NK-92 treated with Interleukin-12 subunit alpha and Interleukin-12 subunit beta, amount 100 ng/mL, for 24 hours (cell line): ENCODE measurements at places on chromosomes 2 and 18.

DNA sequence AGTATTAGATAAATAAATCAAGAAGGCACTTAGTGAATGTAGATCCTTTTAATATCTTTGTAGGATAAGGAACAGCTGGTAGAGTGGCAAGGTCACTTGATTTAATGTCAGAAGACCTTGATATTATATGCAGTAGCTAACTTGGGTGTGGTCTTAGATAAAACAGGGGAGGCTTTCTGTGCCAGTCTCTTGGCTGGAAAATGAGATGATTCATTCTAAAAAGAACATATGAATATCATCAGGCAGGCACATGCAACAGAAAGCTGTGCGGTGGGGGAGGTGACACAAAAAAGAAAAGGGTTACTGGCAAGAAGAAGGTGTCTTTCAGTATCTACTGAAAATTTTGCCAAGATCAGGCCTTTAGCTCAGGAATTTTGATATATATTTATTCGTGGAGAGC lies 931.7 kb upstream of the CELF4 start:
- no peak for DNase-seq

DNA sequence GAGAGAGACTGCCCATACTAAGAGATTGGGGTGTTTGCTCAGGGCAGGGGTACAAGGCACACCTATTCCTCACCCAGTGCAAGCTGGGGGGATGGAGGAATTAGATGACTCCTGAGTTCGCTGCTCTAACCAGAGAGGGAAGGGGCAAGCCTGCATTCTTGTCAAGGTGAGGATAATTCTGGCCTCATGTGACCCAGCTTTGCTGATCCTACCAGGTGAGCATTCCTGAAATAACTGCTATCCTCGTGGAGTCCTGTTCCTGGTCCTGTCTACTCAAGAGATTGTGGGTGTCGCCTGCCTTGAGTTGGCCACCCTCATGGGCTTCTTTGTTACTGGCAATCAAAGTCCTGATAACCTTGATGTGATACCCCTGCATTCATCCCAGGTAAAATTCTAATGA lies 206.0 kb downstream of the SPP2 start:
- no peak for DNase-seq

DNA sequence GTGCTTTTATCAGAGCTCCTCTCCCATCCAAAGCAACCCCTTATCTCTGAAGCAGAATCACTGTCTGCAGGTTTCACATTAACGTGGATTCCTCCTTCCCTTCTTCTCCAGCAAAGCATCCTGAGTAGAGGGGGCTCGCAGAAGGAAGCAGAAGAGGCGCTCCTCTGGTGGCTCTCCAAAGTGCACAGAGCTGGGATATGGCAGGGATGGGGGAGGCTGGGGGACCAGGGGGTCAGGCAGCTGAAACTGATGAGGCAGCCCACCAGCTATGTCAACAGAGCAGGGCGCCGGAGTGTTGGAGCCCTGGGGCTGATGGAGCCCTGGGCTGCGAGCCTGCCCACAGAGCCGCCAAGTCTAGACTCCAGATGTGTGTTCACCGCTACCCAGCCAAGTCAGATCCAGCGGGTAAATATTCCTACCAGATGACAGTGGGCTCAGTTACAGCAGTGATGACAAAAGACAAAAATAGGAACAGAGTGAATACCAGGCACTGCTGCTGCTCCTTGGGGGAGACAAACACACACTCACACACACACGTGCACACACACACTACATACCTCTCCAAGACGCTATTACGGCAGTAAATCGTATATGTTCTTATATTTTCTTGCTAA lies 678.3 kb upstream of the ID2 start:
- DNase-seq, result no peak

DNA sequence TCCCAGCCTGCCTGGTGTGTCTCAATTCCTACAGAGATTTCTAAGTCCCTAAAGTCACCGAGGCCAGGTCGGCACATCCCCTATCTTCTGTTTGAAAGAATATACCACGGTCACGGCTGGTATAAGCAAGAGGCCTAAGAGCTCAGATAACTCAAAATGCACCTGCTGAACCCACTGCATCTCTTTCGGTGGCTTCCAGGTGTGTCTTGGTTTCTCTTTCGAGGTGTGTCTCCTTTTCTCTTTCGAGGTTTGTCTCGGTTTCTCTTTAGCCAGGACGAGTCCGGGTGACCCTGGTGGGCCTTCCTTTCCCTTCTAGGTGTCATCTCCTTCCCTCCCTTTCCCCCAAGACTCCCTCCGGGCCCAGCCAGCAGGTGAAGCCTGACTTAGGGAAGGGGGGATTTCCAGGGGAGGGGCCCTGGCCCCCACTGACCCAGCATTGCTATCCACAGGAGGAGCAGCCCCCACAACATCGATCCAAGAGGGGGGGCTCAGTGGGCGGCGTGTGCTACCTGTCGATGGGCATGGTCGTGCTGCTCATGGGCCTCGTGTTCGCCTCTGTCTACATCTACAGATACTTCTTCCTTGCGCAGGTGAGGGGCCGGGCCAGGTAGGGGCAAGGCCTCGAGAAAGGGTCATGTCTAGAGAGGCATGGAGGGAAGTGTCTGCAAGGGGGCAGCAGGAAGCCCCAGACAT lies 8.4 kb downstream of the ITM2C start:
- DNase-seq, result no peak

- no peak for DNase-seq
Measured at GRCh38 chr2:72696559-72696958, 129.3 kb downstream of the EXOC6B start.

DNA sequence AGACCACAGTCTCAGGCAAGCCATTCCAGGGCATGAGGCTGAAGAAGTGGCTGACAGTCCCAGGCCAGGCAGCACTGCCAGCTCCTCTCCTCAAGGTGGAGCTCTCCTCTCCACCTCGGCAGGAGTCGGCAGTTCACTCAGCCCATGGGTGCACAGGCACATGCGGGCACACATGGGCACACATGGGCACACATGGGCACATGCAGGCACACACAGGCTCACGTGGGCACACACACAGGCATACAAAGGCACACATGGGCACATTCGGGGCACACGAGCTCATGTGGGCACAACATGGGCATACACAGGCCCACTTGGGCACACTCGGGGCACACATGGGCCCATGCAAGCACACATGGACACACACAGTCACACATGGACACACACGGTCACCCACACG lies 65.3 kb upstream of the TAF1B start:
- no peak for DNase-seq
